ENCODE measurements at places on chromosomes 3 and 15. TPM values are rescaled to one million over a fixed set of nuclear protein-coding genes. Genes with fewer than 3 reads are reported as not detected.
A peak's percentile ranks its signal among the peaks of the same experiment; 100 is the strongest.

DNA sequence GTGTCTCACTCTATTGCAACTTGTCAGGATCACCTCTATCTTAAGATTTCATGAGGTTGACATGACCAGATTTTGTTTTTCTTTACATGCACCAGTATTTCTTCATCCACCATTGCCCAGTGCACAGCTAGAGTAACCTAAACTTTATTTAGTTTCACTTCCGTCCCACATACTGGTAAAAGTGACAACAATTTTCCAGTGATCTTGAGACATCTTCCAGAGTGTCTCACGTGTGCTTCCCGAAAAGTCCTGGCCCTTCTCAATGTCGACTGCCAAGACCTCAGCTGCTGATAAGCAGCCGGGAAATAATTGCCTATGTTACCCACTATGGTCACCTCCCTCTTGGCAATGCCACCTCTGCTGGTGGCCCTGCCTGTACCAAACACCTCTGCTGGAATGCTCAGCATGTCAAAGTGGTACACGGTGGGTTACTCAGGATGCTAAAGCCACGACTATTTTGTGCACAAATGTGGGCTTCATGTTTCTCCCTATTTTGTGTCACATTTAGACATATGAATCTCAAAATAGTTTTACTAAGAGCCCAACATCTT, 379.7 kb upstream of the TGFBR2 start:
- DNase-seq: no peak

GRCh38 chr3:90010341-90010740, 902.9 kb downstream of the EPHA3 start:
- DNase-seq: no peak

- DNase-seq: no peak
These were observed 19.5 kb upstream of the BSN start for GRCh38 chr3:49534581-49535441.

GRCh38 chr3:34072297-34072696, 273.9 kb downstream of the PDCD6IP start:
- no peak for DNase-seq

- DNase-seq: no peak
These were observed 33.2 kb downstream of the MTMR10 start for GRCh38 chr15:30958219-30958618.

GRCh38 chr15:31326875-31327668, 437 bp downstream of the KLF13 start:
- no peak for DNase-seq

DNA sequence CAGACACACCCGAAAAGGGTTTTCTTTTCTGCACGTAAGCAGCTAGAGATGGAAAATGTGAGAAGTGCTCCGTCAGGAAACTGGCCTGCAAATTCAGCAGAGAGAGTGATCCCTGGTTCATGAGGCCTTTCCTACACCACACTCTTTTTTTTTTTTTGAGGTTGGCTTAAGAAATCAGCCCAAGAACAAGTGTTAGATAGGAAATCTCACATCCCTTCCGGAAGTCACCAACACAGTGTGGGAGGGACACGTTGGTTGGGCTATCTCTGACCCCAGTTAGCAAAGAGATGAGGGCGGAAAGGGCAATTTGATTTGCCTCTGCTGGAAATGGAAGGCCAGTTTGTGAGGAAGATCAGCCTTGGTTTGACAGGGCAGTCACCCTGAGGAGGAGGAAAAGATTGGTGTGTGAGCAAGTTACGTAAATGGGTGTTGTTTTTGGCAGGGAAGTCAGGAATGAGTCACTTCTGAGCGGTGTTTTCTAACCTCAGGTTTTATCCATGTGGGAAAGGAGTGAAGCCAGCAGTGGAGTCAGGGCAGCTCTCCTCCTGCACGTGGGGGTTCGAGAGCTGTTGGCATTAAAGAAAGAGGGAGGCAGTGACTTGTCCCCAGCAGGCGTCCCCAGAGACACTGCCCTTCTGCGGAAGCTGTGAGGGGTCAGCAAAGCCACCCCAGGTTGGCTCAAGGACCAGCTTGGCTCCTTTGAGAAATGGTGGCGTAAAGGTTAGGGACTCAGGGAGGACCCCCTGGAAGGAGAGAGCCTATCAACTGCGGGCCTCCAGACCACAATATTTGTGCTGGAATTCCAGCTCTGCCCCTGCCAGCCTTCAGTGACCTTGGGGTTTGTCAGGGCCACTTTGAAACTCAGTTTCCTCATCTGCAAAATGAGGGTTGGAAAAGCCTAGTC, 237.6 kb upstream of the BHLHE40 start:
- peak; percentile 94 for DNase-seq

DNA sequence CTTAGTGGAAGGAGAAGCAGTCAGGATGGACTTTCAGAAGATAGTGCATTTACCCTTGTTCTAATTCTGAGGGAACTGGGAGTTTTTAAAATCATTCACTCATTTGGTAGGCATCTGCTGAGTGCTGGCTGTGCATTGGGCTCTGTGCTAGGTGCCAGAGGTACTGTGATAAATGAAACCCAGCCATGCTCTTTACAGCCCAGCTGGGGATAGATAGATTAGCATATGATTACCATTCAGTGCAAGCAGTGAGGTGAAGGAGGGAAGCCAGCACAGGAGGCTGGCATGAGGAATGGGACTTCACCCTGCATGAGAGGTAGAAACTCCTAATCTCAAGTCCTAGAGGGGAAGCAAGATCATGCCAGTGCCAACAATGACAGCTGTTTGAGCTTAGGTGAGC, 361.9 kb upstream of the TRIM42 start:
- DNase-seq: no peak

- no peak for DNase-seq
These were observed 65.4 kb downstream of the EEFSEC start for GRCh38 chr3:128218548-128219257.

GRCh38 chr15:67782691-67782991, 42.7 kb upstream of the SKOR1 start:
- DNase-seq: no peak

DNA sequence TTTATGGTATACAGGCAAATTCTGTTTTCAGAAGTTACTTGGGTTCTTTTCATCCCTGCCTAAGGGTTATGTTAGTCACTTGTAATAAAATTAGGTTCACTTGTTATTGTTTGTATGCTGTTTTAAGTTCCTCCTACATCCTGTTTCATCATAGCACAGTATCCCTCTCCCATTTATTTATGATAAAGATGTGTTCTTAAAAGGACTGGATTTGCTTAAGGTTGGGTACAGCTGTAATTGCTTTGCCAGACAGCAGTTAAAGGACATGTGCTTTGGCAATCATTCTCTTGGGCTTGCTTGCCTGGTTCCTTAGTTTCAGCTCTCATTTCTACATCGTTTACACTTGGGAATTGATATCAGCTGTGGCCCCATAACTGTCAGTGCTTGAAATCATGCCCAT, 11.7 kb downstream of the ATP2C1 start:
- DNase-seq: no peak

- peak; percentile 82 for DNase-seq
These were observed 7.0 kb downstream of the GNAI2 start for GRCh38 chr3:50242851-50243542.

- DNase-seq: no peak
These were observed 391.3 kb upstream of the TPRG1 start for GRCh38 chr3:188780193-188781147.

- DNase-seq: no peak
These were observed 174.5 kb upstream of the WNT5A start for GRCh38 chr3:55661571-55661970.

DNA sequence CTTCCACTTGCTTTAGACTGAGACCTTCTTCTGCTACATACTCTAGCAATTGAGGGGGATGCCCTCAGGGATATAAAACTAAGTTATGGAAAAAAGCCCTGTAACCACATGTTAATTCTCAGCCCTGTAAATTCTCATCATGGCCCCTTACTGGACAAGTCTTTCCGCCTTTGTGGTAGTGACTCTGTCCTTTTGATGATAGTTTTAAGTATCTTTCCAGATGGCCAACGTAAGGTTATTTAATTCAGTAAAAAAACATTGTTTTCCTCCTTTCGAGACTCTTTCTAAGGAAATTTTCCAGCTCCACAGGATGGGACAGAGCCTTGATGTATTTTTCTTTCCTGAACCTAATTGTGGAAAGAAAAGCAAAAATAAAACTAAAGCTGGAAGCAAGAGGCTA, 25.3 kb upstream of the TM4SF4 start:
- no peak for DNase-seq

- no peak for DNase-seq
These were observed 50.8 kb downstream of the PLOD2 start for GRCh38 chr3:146110161-146110560.

DNA sequence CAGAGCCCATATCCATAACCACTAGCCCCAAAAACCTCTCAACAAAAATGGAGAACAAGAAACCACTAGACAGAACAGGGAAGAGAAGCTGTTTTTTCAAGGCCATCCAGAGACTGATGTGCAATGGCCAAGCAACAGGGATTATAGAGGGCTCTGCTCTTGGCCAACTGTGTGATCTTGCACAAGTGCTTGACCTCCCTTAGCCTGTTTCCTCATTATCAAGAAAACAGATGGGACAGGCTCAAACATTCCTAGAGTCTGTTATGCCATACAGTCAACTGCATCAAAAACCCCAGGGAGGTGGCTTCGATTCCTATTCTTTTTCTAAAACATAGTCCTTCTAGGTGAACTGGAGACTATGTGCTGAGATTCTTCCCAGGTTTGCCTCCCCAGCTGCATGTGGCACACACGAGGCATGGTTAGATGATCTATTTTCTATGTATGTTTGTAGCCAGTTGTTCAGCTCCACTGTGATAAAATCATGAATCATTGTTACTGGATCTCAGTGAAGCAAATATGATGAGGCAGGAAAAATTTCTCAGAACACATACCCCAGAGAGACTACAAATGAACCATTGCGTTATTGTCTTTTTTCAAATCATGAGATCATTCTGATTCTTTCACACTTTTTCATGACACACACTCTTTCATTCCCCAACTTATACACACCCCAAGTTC, 132.9 kb upstream of the TGFBR2 start:
- DNase-seq: no peak

DNA sequence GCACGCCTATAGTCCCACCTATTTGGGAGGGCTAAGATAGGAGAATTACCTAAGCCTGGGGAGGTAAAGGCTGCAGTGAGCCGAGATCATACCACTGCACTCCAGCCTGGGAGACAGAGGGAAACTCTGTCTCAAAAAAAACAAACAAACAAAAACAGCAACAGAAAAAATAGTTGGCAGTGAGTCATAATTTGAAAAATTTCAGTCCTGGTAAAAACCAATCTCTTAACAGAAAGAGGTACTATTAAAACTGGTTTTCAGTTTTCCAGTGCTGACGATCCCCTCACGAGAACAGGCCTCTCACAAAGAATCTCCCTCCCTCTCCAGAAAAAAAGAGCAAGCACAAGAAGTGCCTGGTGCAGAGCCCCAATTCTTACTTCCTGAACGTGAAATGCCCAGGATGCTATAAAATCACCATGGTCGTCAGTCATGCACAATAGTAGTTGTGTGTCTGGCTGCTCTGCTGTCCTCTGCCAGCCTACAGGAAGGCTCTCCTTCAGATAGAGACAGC, 22.8 kb upstream of the MAP4 start:
- no peak for DNase-seq

DNA sequence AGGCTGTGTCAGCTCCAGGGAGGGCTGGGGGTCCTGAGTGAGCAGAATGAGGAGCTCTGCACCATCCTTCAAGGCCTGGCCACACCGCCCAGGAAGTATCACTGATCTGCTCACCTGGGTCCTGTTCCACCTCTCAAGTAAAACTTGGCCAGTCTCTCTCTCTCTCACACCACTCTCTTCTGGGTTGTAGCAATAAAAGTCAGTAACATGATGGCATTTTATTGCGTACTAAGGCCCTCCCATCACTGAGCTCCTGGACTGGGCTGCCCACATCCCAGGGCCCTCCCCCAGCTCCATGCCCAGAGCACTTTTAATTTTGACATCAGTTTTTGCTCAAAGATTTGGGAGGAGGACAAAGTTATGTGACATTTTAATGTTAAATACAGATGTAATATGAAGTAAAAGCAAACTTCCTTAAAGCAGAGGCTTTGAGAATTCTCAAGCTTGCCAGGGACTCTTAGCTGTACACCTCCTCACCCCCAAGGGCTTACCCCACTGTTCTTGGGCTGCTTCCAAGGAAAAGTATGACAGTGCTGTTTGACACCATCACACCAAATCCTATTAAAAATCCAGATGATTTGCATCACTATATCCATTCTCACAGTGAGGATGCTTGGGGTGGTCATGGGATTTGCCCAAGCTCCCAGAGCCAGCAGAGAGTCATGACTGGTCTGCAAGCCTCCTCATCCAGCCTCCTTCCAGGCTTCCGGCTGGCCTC, 105.1 kb upstream of the SLCO2A1 start:
- DNase-seq: no peak

- DNase-seq: no peak
These were observed 70.4 kb downstream of the RGMA start for GRCh38 chr15:93018574-93018973.

DNA sequence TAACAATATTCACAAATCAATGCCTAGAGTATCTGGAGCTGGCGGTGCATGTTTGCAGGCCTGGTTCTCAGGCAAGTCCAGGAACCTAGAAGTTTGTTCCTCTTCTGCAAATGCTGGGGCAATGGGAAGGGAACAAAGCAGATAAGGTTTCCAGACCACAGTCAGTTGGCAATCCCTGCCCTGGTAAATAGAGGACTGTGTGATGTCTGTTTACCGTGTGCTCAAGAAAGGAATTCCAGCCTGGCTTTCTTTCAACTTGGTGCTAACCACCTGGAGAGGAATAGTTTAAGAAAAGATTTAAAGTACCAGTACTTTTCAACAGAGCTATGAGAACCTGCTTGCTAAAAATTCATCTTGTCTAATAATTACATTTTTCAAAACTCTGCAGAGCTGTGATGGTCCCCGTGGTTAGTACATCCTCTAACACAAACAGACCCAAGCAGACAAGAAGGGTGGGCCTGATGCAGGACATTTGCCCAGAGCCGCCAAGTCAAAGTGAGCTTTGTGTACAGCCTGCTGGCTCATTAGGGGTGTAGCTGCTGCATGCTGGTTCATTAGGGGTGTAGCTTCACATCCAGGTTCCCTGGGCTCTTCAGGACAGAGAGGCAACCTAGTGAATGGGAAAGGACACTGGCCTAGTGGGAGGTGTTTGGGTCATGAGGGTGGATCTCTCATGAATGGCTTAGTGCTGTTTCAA, 220.5 kb downstream of the SQOR start:
- no peak for DNase-seq

GRCh38 chr3:150216041-150216811, 191.9 kb upstream of the TSC22D2 start:
- peak; percentile 68 for DNase-seq

Gene GCSAM
- not detected for total RNA-seq

Gene CACNA1D
- total RNA-seq: 0.86 TPM

Gene NSUN3
- 11.2 TPM for total RNA-seq

Gene SPSB4
- total RNA-seq: 2.4 TPM

Gene CLDN11
- 15.8 TPM for total RNA-seq

Gene RFC4
- 198 TPM for total RNA-seq

Gene GPR149
- not detected for total RNA-seq

Measured in Daoy (cell line).